ENCODE measurements at places on chromosomes 1 and 21. TPM values are rescaled to one million over a fixed set of nuclear protein-coding genes. Genes with fewer than 3 reads are reported as not detected.

Gene NTRK1
- 0.10 TPM for total RNA-seq

Gene CNTN2
- total RNA-seq, result 0.07 TPM

DNA sequence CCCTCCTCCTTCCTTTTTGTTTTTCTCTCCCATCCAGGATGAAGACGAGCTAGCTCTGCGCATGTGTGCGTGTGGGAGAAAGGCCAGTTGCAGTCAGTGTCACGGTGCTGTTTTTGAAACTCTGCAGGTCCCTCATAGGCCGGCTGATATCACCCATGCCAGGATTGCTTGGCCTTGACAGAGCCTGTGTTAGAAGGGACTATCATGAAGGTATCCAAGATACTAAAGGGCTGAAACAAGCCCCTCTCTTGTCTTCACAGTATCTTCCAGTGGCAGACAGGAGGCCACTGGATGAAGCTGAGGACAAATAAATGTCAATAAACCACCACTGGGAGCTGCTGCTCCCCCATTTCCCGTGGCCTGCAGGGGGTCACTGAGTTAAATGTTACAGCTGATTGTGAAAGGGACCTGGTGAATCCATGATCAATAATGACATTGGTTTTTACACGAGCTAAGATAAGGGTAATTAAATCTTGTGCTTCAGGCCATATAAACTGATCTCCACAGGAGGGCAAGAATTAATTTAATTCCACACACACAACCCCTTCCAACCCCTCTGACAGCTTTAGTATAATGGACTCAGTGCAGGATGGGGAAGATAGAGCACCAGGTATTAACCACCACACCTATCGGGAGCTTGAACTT is 64.6 kb upstream of the TARBP1 start:
- no peak for DNase-seq

GRCh38 chr1:55679971-55680370 is 464.8 kb upstream of the USP24 start:
- peak; percentile 77 for DNase-seq

Measured in astrocyte (in vitro differentiated cells and primary cell).